ENCODE measurements at places on chromosomes 2 and 18.

- no peak for DNase-seq
Observed at GRCh38 chr2:175792881-175793280, 209.2 kb downstream of the LNPK start.

- no peak for DNase-seq
Observed at GRCh38 chr2:238280083-238280825, 8.2 kb downstream of the PER2 start.

DNA sequence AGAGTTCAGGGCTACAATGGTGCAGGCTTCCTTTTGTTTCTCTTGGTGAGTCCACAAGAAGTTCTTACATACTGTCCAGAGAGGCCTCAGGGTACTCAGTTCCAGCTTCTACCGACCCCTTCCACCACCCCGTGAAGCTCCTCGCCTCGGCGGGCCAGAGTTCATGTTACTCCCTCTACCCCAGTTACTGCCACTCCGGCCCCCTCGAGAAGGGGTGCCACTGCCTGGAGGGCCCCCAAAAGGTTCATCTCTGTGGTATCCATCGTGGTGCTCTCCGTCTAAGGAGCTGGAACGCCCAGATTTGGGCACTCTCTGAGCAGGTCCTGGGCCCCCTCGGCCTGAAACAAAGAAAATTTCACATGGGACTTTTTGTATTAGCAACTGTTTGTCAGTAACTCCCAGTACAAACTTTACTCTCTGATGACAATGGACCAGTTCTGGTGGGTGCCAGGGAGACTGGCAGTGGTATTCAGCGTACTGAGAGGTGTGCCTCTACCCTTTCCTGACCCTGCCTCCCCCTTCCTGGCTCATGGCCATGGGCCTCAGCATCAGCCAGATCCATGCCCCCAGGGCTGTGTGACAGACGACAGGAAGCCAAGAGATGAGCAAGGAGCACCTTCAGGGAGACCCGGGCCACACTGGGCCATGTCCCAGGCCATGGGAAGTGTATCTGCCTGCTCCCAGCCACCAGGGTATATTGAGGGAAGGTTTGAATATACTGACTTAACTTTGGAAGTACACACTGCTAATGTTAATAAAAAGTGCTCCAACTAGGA, 5.1 kb downstream of the SFT2D3 start:
- no peak for DNase-seq

DNA sequence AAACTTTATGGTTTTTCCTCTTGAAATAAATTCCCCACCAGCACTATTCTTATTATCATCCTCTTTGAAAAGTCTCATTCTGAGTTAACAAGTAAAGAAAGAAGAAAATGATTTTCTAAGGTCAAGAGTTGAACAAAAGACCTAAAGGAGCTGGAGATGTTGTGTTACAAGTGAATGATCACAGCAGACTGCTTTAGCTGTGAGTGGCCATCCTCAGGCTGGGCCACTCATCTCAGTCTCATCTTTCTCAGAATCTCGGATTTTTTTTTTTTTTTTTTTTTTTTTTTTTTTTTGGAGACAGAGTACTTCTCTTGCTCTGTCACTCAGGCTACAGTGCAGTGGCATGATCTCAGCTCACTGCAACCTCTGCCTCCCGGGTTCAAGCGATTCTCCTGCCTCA, 133.3 kb downstream of the CDH2 start:
- no peak for DNase-seq

DNA sequence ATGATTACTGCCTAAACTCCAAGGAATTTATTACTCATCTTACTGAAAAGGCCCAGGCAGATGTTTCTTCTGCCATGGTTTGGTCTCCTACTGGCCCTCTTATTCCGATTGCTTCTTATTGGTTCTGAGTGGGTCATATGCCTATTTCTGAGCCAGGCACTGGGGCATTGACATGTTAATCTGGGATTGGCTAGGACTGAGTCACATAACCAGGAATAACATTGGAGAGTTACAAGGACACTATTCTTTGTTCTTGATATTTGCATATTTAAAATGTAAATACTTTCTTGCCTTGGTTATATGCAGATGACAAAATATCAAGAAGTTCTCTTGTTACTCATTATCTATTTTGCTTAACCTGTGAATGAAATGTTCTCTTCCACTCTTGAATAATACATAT, 534.4 kb upstream of the SLC39A10 start:
- no peak for DNase-seq

DNA sequence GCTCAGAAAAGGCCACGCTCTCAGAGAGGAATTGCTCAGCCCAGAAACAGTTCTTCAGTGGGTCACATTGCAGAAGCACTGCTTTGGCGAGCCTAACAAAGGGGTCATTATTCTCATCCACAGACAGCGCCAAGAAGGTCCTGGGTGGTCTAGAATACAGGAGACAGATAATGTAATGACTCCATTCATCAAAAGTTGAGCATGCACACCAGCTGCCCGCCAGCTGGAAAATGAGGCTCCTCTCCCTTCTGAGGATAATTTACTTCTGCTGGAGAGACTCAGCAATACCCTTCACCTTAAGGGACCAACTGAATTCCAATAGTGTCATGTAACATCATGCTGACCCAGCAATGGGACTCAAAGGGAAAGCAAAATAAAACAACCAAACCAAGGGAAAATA, 79.9 kb downstream of the TRIB2 start:
- peak; percentile 18 for DNase-seq

GRCh38 chr2:136107051-136108033, 10.6 kb downstream of the CXCR4 start:
- no peak for DNase-seq

DNA sequence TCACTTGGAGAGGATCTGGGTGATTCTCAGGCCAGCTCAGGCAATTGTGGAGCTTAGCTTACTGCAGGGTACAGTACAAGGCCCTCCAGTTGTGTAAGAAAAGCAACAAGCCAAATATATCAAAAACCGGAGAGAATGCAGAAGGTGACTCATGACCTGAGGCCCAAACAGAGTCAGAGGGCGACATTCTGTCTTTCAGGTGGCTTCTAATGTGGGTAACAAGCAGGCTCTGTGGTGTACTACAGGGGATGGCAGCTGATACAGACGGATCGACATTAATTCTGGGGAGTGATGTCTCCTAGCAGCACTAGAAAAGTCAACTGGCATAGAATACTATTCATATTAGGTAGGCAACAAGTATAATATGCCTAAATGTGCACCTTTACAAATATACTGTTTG, 219.5 kb upstream of the SOX11 start:
- no peak for DNase-seq

- no peak for DNase-seq
Observed at GRCh38 chr2:60478660-60479059, 74.8 kb downstream of the BCL11A start.

- no peak for DNase-seq
Observed at GRCh38 chr18:34114996-34115395, 109.7 kb downstream of the NOL4 start.
